ENCODE measurements at places on chromosomes 1 and 21.

- DNase-seq: no peak
Measured at GRCh38 chr1:221837896-221838295, 96.0 kb upstream of the DUSP10 start.

DNA sequence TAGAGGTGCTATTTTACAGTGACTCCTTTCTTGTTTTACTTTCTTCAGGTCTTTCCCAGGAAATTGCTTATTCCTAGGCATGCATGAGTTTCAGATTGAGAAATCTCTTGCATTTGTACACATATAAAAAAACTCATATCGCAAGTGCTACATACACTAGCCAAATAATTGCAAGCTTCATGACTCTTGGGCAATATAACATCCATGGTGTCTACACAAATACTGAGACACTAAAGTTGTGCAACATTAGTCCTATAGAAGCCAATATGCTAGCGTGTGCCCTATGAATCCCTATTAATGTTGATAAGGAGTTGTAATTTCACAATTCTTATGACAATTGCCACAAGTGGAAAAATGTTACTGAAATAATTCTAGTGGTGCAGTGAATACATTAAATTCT, 591.0 kb downstream of the ADGRL2 start:
- DNase-seq: no peak

GRCh38 chr21:38440746-38441145, 57.5 kb downstream of the ERG start:
- DNase-seq: no peak

DNA sequence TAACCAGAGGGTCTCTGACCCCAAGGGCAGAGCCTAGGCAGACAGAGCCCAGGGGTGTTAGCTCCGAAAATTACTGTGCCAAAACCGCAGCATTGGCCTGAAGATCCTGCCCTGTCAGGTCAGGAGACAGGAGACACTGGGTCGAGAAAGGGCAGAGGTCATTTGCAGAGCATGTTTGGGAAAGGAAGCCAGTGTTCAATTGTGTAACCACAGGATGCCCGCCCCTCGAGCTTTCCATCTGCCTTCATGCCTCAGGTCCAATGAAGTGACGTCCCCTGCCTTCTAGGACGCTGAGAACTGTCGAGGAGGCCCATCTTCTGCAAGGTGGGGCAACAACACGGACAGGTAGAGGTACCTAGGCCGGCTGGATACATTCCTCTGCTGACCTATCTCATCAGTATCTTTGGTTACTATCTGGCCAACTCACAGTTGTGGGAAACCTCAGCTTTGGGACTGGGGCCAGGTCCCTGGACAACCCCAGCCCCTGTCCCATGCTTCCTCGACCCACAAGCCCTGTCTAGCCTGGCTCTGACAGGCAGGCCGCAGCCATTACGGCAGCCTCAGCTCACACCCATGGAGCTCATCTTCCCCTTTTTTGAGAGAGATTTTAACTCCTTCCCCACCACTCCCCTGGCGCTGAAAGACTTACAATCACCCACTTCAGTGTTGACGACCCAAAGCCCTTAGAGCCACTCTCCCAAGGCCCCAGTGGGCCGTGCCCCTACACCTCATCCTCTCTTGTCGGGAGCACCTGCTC, 1.3 kb downstream of the ARL8A start:
- peak; percentile 87 for DNase-seq

- peak; percentile 33 for DNase-seq
Measured at GRCh38 chr1:93384656-93385055, 38.9 kb downstream of the DR1 start.

- DNase-seq: no peak
Measured at GRCh38 chr1:58679463-58679862, 20.4 kb downstream of the MYSM1 start.

GRCh38 chr1:81174811-81175476, 625.8 kb upstream of the ADGRL2 start:
- DNase-seq: no peak

DNA sequence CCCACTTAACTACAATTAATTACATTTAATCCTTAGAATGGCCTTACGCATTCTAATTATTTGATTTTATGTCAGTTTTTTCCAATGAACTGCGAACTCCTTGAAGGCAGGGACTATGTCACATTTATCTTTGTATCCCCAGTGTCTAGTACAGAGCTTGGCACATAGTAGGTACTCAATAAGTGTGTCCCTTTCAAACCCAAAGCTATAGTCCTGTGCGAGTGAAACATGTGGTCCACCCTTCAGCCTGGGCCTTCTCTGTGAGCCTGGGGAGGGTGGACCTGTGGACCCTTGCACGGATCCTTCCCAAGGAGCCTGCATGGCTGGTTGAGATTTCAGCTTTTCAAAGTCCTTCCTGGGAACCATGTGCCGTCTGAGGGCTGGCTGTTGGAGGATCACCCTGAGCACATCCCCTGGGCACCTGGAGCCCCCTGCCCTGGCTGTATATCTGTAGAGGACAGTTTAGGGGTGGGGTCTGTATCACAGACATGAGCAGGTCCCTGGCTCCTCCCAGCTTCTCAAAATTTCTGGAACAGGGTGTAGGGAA, 103.1 kb downstream of the IER5 start:
- no peak for DNase-seq

GRCh38 chr1:246566813-246567645, 773 bp downstream of the CNST start:
- peak; percentile 66 for DNase-seq

DNA sequence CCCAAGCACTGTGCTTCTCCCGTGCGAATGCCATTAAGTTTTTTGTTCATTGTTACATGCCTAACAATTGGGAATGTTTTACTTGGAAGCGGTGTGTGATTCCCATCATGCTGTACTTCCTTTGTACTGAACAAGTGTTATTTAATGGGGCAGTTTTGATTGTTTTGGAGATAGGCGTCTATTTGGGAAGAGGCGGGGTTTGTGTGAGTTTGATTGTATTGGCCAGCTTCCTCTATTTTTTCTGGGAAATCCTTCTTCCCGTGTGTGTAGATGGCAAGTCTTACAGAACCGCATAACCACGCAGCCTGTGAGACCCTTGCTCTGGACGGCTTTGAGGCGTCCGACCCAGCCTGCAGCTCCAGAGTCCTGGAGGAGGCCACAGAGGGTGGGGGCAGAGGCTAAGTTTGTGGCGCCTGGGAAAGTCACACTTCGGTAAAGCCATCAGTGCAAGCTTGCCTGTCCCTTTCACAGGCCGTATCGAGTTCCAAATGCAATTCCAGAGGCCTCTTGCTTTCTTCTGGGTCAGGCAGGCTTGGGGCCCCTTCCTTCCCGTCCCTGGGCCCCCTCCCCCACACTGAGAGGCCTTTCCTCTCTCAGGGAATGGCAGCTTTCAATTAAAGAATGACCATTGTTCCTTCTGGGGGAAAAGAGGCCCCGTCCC, 210.3 kb downstream of the TOMM20 start:
- DNase-seq: no peak

DNA sequence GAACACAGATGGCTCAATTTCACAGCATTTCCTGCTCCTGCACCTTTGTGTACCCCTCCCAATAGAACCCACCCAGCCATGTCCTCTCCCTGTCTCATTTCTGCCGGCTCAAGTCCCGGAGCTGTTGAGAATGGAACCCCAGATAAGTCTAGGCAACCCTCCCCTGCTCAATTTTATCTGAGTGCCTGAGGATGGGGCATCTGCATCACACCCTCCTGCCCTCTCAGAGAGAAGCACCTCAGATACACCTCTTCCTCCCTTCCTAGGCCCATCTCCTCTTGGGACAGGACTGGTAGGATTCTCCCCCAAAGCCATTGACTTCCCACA, 1.1 kb downstream of the KIF21B start:
- DNase-seq: no peak

DNA sequence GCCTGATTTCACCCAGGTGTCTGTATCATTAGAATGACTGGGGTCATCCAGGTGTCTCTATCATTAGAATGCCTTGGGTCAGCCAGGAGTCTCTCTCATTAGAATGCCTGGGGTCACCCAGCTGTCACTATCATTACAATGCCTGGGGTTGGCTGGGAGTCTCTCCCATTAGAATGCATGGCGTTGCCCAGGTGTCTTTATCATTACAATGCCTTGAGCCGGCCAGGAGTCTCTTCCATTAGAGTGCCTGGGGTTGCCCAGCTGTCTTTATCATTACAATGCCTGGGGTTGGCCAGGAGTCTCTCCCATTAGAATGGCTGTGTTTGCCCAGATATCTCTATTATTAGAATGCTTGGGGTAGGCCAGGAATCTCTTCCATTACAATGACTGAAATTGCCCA, 61.6 kb downstream of the RNF187 start:
- DNase-seq: no peak

DNA sequence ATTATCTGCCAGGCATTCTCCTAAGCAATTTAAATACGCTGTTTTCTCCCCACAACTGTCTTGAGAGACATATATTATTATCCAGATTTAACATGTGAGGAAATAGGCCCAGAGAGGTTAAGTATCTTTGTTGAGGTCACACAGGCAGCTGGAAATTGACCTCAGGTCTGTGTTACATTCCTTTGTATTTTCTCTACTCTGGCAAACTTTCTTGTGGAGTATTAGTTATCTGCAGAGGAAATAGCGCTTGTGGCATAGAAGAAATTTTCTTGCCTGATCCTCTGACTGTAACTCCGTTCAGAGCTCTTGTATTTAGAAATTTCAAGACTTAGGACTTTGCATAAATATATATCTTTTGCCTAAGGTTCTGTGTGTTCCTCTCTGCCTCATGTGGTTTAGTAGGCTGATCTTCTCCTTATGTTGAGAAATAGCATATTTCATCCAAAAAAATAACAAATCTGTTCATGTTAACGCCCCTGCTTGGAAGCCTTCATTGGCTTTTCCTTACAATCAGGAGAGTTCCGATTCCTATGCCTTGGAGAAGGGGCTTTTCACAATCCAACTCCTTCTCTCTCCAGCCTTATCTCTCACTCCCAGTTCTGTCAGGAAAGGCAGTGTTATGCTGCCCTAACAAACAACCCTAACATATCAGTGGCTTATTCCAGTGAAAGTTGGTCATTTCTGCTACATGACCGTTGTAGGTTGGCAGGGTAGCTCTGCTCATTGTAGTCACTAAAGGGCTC, 2.5 kb upstream of the JUN start:
- DNase-seq: no peak

DNA sequence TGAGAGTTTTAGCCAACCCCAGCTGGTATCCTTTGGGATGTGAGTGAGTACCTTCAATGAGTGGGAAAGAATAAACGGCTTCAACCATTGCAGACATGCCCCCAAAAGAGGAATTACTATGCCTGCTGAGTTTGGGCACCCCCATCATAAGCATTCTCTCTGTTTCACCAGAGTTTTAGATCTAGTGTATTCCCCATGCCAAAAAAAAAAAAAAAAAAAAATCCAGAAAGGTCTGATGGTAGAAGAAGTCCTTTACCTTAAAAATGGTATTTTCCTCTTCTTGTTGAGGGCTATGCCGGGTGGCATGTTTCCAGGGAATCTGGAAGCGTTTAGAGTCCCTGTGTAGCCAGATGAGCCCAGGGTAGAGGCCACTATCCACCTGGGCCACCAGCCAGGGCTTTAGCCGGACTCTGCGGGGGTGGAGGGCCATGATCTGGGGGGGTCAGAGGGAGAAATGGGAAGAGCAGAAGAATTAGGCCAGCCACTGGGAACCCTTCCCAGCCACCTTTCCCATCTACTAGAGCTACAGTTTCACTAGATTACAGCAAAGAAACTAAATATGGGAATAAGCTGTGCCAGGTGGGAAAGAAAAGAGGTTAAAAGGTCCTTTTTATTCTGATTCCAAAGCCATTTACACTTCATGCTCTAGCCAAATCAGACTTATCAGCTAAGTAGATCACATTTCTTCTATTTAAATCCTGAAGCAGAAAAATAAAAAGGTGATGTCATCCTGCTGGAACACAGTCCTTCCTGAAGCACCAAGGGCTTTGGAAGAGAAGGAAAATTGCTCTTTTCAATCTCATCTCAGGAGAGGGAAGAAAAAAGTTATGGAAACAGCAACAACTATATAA, 4.7 kb downstream of the IRF6 start:
- no peak for DNase-seq

- DNase-seq: no peak
Measured at GRCh38 chr21:28763809-28764418, 228.8 kb downstream of the LTN1 start.

DNA sequence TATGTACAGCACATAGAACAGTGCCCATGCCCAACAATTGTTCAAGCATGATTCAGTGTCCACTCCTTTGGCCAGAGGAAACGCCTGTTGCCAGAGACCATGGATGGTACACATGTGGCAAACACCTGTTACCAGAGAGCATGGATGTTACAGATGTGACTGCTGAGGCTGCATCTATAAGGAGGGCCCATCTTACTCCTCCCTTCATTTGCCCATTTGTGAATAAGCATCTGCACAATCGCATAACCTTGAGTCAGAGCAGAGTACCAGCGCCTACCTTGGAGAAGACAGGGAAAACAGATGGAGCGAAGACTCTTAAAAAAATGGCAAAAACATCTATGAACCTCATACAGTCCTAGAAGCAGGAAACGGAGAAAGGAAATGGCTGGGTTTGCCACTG, 36.6 kb upstream of the CACHD1 start:
- no peak for DNase-seq

- peak; percentile 57 for DNase-seq
Measured at GRCh38 chr21:44836666-44837471, 19.0 kb upstream of the SUMO3 start.

- no peak for DNase-seq
Measured at GRCh38 chr1:6466023-6466422, at the start of gene TNFRSF25. TSS of gene TNFRSF25 (minus strand) at chr1:6466173. CDS start at chr1:6466107, 66 bp downstream.

- no peak for DNase-seq
Measured at GRCh38 chr1:119859647-119860046, 36.7 kb downstream of the ADAM30 start.

DNA sequence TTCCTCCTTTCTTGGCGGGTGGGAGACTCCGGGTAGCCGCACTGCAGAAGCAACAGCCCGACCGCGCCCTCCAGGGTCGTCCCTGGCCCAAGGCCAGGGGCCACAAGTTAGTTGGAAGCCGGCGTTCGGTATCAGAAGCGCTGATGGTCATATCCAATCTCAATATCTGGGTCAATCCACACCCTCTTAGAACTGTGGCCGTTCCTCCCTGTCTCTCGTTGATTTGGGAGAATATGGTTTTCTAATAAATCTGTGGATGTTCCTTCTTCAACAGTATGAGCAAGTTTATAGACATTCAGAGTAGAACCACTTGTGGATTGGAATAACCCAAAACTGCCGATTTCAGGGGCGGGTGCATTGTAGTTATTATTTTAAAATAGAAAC, 2.5 kb downstream of the OLIG2 start:
- DNase-seq: no peak

GRCh38 chr21:37281993-37282392, 14.9 kb upstream of the VPS26C start:
- no peak for DNase-seq

DNA sequence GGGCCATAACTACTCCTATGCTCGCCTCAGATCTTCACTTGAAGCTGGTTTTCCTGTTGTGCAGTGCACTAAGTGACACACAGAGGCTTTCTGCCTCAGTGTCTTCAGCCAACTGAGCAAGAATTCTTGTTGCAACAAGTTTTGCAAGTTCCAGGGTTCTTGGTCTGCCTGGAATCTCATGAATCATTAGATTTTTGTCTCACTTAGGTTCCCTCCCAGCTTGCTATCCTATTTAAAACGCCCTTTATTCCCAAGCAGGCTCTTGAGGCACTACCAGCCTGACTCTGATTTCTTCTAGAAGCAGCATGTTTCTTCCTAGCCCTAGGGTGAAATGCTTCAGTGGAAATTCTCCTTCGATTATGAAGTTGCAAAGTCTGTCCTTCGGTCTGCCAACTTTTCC, 158.8 kb downstream of the C1orf21 start:
- DNase-seq: no peak
